AML-193 (cell line): ENCODE measurements at places on chromosomes 6 and 20.

GRCh38 chr6:22072949-22073348 is 223.9 kb downstream of the PRL start:
- no peak for DNase-seq

DNA sequence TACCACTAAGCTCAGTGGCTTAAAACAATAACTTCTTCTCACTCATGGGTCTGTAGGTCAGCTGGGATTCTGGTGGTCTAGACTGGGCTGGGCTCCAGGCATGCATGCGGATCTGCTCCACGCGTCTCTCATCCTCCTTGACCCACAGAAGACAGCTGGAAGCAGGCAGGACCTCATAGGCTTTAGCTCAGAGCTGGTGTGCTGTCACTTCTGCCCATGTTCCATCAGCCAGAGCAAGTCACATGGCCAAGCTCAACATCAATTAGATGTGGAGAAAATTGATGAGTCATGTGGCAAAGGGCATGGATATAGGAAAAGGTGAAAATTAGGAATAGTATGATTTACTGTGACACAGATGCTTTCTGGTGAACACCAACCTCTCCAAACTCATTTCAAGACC is 57.4 kb upstream of the PSMF1 start:
- DNase-seq = no peak

DNA sequence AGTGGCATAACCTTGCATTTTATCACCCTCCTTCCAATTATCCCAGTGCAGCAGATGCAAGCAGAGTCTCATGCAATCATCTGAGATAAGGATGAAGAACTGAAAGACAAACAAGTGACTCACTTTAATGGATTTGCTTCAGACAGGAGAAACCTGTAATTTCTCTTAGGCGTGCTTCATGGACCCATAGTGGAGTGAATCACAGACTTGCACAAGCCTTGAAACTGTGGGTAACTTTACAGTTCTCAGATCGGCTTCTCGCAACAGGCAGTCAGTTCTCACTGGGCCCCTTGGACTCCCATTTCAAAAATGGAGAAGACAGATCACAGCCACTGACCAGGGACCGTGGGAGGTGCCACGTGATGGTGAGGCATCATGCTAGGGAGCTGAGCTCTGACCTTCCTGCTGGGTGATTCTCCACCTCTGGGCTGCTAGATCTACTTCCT is at the start of gene ADGRF4:
TSS of gene ADGRF4 (plus strand) at position 239 of the 446 bp plus-strand sequence. CDS start 8,666 bp downstream, outside the sequence.
- no peak for DNase-seq

GRCh38 chr20:2130062-2130591 is 28.5 kb downstream of the STK35 start:
- DNase-seq = no peak

DNA sequence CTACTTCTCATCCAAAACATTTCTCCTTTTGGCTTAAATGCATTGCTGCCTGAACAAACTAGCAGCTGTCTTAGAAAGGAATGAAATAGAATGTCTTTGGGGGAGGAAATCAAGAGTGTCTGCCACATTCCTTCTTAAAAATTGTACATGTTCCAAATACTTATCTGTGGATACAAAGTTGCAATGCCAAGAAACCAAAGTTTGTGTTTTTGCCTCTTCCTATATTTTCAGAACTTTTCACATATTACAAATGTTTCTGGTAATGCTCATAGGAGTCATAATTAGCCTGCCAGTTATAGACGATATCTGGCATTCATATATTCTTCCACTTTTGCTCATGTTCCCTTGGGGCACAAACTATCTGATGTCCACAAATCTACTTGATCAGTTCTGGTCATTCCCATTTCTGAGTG is 165.5 kb upstream of the BMP5 start:
- DNase-seq = no peak
